ENCODE measurements at places on chromosomes 1 and 21.

DNA sequence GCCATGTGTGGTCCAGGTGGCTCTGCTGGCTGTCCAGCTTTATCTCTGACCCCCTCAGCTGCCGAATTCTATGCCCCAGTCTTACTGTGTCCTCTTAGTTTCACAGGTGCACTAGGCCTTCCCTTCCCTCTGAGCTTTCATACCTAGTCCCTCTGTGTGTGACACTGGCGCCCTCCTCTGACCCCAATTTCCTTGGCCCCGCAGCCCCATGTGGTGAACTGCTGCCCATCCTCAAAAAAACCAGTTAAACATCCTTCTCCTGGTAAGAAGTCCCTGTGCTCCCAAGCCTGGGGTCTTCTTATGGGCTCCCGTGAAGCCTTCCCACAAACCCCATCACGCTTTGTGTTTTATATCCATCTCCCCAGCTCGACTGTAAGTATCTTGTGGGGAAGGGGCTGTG, 93.9 kb upstream of the TSPAN2 start:
- DNase-seq, result no peak

DNA sequence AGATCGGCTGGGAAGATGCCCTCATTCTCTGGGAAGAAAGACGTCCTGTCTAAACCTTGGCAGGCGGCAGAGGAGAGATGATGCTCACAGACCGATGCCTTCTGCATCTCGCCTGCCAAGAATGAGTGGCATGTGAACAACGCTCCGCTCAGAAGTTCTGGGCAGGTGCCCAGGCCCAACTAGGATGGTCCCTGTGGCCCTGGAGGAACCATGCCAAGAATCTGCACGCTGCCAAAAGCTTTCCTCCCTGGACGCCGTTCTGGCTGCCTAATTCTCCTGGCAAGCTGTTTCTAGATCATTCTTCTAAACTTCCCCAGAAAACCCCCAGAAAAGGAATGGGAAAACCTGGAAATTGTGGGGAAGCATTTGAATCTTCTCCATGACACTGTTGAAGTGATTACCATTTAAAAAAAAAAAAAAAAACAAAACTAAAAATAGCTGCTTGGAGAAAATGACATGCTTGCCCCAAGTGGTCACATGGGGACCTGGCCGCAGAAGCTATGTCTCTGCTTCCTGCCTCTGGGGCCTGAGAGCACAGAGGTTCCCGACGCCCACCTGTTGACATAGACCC, 440.9 kb downstream of the PRDM2 start:
- peak; percentile 85 for DNase-seq

GRCh38 chr1:205088341-205088740, 4.1 kb upstream of the TMEM81 start:
- DNase-seq, result no peak

- DNase-seq, result no peak
These were observed at the start of gene SLAMF7 for GRCh38 chr1:160739098-160739511. TSS of gene SLAMF7 (plus strand) at chr1:160739247. CDS start at chr1:160739302, 55 bp downstream.

- DNase-seq, result no peak
These were observed 8.2 kb downstream of the KIF2C start for GRCh38 chr1:44747878-44748277.

GRCh38 chr1:5680600-5680999, 311.6 kb downstream of the NPHP4 start:
- DNase-seq, result no peak

DNA sequence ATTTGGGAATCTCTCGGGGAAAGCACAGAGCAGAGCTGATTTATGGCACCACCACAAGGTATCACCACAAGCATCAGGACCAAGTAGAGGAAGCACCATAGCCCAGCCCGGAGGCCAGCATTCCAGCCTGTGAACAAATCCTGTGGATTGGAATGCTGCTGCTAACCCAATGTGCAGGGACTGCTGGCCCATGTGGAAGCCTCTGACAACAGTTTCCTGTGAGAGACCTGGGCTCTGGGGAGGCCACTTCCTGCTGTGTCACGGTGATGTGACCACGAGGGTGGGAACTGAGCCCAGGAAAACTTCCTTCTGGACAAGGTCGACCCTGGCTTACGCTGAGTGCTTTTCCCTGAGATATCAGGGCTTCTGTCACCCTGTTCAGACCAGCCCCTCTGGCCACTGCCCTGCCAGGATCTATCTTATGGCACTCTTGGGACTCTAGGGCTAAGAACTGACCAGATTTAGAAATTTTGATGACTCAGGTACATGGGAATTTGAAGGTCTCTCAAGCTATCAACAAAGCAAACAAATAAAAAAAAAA, 88.3 kb upstream of the NGF start:
- no peak for DNase-seq

DNA sequence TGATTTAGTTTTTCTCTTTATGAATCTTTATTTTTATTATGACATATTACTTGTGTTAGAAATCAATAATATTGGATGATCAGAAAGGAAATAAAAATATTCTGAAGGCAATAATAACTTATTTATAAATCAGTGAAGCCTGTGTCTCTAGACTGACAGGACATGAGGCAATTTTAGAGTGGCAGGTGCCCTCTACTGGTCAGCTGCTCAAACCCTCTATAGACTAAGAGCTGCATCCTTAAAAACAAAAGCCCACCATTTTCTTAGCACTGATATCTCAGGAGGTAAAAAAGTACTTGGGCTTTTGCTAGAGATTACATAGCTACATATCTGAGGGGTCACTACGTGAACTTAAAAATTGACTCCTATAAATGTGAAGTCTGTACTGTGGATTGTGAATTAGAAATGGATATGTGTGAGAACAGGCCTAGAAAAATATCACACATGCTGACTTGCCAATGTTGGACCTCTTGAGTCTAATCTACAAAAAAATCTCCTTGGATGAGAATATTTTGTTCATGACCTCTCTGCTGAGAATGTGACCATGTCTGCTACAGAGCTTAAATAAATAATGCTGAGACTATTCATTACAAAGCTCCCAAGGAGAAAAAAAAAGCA, 597.9 kb upstream of the ADAMTS5 start:
- peak; percentile 69 for DNase-seq

GRCh38 chr1:116950517-116951199, 40.9 kb downstream of the PTGFRN start:
- DNase-seq, result peak; percentile 84

DNA sequence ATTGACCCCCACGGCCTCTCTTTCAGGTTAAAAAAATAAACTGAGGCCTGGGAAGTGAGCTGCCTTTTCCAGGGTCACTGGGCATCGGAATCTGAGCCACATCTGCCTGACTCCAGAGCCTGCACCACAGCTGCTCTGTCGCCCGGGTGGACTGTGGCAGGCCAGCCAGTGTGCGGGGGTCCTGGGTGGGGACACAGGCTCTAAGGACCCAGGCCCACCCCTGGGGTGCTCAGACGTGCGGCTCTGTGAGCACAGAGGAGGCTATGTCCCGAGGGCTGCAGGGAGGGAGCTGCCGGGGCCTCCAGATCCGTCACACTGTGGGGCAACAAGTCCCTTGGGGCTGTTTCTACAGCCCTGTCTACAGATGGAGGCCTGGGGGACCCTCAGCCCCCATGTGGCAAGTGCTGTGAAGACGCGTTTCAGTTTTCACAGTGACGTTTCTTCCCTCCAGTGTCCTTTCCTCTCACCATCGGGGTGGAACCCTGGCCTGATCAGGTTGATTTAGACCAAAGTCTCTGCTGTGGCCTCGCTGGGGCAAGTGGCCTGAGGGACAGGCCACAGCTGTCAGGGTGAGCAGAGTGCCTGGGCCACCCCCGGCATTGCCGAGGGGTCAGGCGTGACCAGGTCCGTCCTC, 39.2 kb upstream of the ACTRT2 start:
- no peak for DNase-seq
